Activated CD4-positive, alpha-beta T cell treated with anti-CD3 and anti-CD28 coated beads for 36 hours (primary cell): ENCODE measurements at places on chromosomes 1 and 21. TPM values are rescaled to one million over a fixed set of nuclear protein-coding genes. Genes with fewer than 3 reads are reported as not detected.
A peak's percentile ranks its signal among the peaks of the same experiment; 100 is the strongest.

LCE3E gene
- total RNA-seq = not detected

C1QA gene
- not detected for total RNA-seq

SH2D2A gene
- 189 TPM for total RNA-seq

KRTAP12-2 gene
- total RNA-seq = not detected

PTP4A2 gene
- 279 TPM for total RNA-seq

C1orf185 gene
- not detected for total RNA-seq

HLX gene
- 0.23 TPM for total RNA-seq

- DNase-seq = peak; percentile 44
- H3K27ac ChIP-seq = peak overlapping the region; percentile 12
- no peak overlapping the region for H3K4me3 ChIP-seq
- peaks cover 13% of the 10 kb centered on the region for H3K4me1 ChIP-seq
Observed at GRCh38 chr1:27539901-27540861, 50.2 kb upstream of the WASF2 start.

- no peaks in the 10 kb centered on the region for H3K4me1 ChIP-seq
- no peak for DNase-seq
- H3K36me3 ChIP-seq = no peaks in the 10 kb centered on the region
- no peak overlapping the region for H3K27ac ChIP-seq
Observed at GRCh38 chr1:111851552-111851951, 95.9 kb downstream of the DDX20 start.

DNA sequence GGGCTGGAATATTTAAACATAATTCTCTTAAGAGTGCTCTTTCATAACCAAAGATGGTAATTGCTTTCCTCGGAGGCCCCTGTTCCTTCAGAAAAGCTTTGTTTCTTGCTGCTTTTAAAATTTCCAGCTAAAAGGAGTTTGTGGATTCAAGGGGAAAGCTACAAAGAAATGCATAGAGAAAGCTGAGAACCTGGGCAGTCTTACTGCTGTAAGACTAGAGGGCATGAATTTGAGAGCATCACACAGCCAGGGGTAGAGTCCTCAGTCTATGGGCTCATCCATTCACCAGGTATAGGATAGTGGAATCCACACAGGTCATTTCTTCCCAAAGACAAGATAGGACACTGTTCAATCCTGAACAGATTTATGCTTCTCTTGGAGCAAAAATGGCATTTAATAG, 186.3 kb upstream of the PLD5 start:
- no peak overlapping the region for H3K4me3 ChIP-seq
- H3K27ac ChIP-seq = no peak overlapping the region
- DNase-seq = no peak
- H3K36me3 ChIP-seq = no peaks in the 10 kb centered on the region

DNA sequence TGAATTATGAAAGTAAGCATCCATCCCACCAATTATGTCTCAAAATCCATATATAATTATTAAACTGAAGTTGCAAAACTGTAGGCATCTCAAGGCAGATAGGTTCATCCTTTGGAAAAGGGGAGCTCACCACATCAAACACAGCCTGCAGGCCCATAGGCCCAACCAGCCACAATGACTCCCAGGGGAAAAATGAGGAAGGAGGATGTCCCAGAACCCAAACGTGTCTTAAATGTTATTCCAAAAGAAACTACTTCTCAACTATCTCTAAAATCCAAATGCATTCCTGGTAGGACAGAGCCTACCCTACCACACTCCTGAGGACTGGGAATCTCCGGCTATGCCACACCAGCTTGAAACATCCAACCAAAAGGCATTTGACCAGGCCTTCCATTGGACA, 12.8 kb downstream of the TIAM1 start:
- no peak for DNase-seq
- peaks cover 57% of the 10 kb centered on the region for H3K4me1 ChIP-seq
- H3K4me3 ChIP-seq = no peak overlapping the region
- peaks cover 50% of the 10 kb centered on the region for H3K36me3 ChIP-seq

GRCh38 chr1:201298396-201299381, 15.4 kb downstream of the PKP1 start:
- no peak overlapping the region for H3K4me3 ChIP-seq
- DNase-seq = no peak
- H3K36me3 ChIP-seq = no peaks in the 10 kb centered on the region
- H3K27ac ChIP-seq = no peak overlapping the region

GRCh38 chr1:47709872-47710231, 272.0 kb downstream of the FOXD2 start:
- H3K27ac ChIP-seq = no peak overlapping the region
- H3K36me3 ChIP-seq = no peaks in the 10 kb centered on the region
- DNase-seq = peak; percentile 10

GRCh38 chr1:28755701-28756100, 19.0 kb downstream of the YTHDF2 start:
- H3K27me3 ChIP-seq = no peaks in the 10 kb centered on the region
- H3K4me3 ChIP-seq = no peak overlapping the region
- peaks cover 32% of the 10 kb centered on the region for H3K4me1 ChIP-seq
- no peak overlapping the region for H3K27ac ChIP-seq
- H3K36me3 ChIP-seq = peaks cover 30% of the 10 kb centered on the region

DNA sequence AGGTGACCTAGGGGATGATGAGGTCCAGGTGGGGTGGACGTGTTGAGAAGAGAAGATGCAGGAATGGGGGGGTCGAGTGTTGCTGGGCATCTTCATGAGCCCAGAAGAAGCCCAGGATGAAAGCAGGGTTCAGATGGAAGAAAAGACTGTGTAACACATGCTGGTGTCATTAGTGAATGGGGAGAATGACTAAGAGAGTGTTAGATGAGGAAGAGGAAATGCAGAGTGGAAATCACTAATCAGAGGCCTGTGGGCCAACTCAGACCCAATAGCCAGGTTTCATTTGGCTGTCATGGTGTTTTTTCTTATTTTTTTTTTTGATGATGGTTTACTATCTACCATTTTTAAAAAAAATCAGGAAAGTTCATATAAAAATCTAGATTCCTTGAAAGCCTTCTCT, 180.8 kb upstream of the CAMK1G start:
- no peak overlapping the region for H3K27ac ChIP-seq
- H3K4me3 ChIP-seq = no peak overlapping the region
- peaks cover 11% of the 10 kb centered on the region for H3K27me3 ChIP-seq
- no peaks in the 10 kb centered on the region for H3K4me1 ChIP-seq

DNA sequence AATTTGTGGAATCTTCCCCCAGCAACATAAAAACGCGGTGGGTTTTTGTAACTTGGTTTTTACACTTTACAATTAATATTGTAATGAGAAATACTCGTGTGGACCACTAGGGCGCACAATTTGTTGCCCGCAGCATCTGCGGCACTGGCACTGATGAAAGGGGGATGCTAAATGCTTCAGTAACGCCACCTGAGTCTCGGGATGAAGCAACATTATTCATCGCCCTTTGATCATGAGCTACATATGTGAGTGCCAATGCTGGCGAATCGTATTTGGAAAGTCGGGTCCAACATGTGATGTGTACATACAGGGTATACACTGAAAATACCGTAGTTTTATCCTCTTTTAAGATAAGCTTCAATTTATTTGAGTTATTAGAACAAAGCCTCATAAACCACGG, 34.2 kb upstream of the COX20 start:
- H3K4me1 ChIP-seq = peaks cover 2% of the 10 kb centered on the region
- H3K36me3 ChIP-seq = no peaks in the 10 kb centered on the region
- peak; percentile 72 for DNase-seq
- no peak overlapping the region for H3K27ac ChIP-seq

DNA sequence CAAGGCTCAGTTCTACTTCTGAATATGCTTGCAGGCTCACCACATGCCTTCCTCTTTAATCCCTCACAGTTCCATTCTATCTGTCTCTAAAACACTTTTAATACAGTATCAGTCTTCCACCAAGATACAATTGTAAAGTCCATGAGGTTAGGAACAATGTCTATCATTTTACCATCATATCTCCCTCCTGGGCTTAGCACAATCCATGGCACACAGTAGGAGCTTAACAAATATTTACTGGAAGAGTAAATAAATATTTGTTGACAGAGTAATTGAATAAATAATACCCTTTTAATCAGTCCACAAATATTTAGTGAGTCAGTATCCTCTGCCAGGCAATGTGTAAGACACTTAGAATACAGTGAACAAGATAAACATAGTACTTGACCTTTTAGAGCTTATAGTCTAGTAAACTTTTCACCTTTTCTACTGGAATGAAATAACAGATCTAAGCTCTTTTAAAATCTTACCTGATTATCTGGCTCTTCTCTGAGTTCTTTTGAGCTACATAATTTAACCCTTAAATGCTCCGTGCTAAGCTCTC, 12.7 kb upstream of the GADD45A start:
- no peak overlapping the region for H3K27ac ChIP-seq
- H3K27me3 ChIP-seq = peaks cover 6% of the 10 kb centered on the region
- H3K36me3 ChIP-seq = no peaks in the 10 kb centered on the region
- peaks cover 21% of the 10 kb centered on the region for H3K4me1 ChIP-seq
- no peak overlapping the region for H3K4me3 ChIP-seq

GRCh38 chr1:168531615-168532345, 12.0 kb downstream of the XCL2 start:
- no peaks in the 10 kb centered on the region for H3K27me3 ChIP-seq
- H3K36me3 ChIP-seq = no peaks in the 10 kb centered on the region
- H3K4me1 ChIP-seq = peaks cover 66% of the 10 kb centered on the region
- H3K4me3 ChIP-seq = no peak overlapping the region
- H3K27ac ChIP-seq = no peak overlapping the region
- DNase-seq = peak; percentile 34

DNA sequence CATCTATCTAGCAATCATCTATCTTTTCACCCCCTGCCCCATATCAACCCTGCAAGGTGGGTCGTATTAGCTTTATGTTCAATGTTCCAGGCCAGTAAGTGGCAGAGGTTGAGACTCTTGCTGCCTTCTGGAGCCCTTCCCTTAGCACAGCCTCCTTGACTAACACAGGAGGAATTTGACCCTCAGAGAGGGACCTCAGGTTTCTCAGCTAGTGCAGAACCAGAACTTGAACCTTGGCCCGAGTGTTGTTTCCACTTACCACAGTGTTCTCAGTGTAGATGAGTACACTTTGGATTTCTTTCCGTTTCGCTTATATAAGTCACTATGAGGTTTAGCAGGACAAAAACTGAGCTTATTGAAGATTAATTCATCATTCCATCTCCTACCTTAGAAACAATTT, 11.1 kb upstream of the ATF3 start:
- DNase-seq = no peak
- no peaks in the 10 kb centered on the region for H3K36me3 ChIP-seq
- peaks cover 53% of the 10 kb centered on the region for H3K4me1 ChIP-seq

DNA sequence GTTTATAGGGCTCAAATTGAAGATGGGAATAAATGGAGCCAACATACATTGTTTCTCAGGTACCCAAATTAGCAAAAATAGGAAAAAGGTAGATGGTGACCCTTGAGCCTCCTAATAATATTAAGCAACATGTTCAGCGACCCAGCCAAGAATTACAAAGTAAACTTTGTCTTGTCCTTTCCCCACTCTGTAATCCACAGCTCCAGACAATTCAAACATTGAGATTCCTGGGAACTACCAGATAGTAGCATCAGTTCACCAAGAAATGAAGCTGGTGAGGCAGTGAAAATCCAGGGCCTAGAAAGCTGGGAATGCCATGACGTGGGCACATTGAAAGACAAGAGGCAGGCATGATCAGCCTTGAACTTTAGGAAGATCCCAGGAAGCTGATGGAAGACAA, 11.7 kb downstream of the HAO2 start:
- H3K36me3 ChIP-seq = no peaks in the 10 kb centered on the region
- no peaks in the 10 kb centered on the region for H3K27me3 ChIP-seq
- DNase-seq = no peak
- no peaks in the 10 kb centered on the region for H3K4me1 ChIP-seq

GRCh38 chr21:46180778-46181391, 3.4 kb downstream of the SPATC1L start:
- peaks cover 4% of the 10 kb centered on the region for H3K4me1 ChIP-seq
- DNase-seq = no peak
- H3K27ac ChIP-seq = no peak overlapping the region
- H3K36me3 ChIP-seq = no peaks in the 10 kb centered on the region

GRCh38 chr1:186404454-186405051, 28.9 kb downstream of the ODR4 start:
- DNase-seq = no peak
- no peaks in the 10 kb centered on the region for H3K4me1 ChIP-seq
- no peaks in the 10 kb centered on the region for H3K27me3 ChIP-seq
- H3K36me3 ChIP-seq = peaks cover 21% of the 10 kb centered on the region
- no peak overlapping the region for H3K4me3 ChIP-seq

DNA sequence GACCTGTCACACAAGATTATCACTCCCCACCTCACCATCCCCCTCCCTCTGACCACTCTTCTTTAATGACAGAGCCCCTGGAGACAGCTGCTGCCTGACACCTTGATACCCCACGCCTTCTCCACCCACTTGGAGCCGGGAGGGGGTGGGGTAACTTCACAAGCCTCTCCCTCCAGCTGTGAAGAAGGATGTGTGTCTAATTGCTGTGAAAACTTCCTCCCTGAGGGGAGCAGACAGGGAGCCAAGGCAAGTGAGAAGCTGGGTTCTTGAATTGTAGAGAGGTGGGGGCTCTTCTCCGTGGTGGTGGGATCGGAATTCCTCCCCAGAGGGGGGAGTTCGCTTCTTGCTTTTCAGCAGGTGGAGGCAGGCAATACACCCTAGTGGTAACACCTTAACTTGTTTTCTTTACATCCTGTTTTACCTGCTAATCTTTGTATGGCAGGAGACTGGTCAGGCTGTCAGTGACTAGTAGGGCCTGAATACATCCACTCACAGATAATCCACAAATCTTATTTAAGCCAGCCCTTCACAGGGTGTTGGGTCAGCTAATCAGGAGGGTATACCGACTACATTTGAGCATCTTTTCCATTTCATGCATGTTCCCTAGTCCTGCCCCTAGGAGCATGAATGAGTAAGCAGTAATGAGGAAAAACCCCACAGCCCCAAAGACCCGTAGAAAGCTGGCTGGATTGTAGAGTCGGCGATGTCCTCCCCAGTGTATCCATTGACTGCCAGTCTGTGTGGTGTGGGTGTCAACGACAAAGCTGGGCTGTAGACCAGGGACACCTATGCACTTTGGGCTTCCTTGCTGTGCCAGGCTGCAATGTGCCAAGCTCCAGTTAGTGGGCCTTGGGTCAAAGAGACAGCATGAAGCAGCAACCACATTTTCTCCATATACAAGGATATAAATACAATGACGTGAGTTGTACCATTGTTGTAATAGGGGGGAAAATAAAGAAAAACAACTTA, 57.3 kb downstream of the NFASC start:
- no peaks in the 10 kb centered on the region for H3K4me1 ChIP-seq
- H3K27me3 ChIP-seq = peaks cover 2% of the 10 kb centered on the region
- no peaks in the 10 kb centered on the region for H3K36me3 ChIP-seq

GRCh38 chr1:203512848-203513584, 19.1 kb downstream of the OPTC start:
- DNase-seq = peak; percentile 81
- H3K4me1 ChIP-seq = peaks cover 36% of the 10 kb centered on the region
- H3K27ac ChIP-seq = peak overlapping the region; percentile 83
- peak overlapping the region; percentile 6 for H3K4me3 ChIP-seq
- no peaks in the 10 kb centered on the region for H3K27me3 ChIP-seq

DNA sequence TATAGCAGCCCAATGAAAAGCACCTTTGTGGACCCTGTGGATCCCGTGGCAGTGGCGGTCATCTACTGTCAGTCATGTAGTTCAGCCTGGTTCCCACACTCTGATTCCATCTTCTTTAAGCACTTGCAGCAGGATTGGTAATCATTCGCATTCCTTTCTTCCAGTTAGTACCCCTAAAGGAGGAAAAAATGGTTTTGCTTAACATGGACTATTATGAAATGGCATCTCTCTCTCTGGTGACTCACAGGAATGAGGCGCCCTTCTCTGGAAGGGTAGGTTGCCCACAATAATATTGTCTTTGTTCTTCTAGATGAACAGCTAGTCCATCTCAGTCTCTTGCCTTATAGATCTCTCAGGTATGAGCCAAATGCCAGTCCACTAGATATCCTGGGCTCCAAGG, 127.9 kb upstream of the MROH9 start:
- no peak overlapping the region for H3K4me3 ChIP-seq
- H3K27ac ChIP-seq = no peak overlapping the region
- H3K4me1 ChIP-seq = no peaks in the 10 kb centered on the region
- no peak for DNase-seq
- H3K27me3 ChIP-seq = peaks cover 11% of the 10 kb centered on the region
